ENCODE measurements at places on chromosomes 2 and 18.
A peak's percentile ranks its signal among the peaks of the same experiment; 100 is the strongest.

DNA sequence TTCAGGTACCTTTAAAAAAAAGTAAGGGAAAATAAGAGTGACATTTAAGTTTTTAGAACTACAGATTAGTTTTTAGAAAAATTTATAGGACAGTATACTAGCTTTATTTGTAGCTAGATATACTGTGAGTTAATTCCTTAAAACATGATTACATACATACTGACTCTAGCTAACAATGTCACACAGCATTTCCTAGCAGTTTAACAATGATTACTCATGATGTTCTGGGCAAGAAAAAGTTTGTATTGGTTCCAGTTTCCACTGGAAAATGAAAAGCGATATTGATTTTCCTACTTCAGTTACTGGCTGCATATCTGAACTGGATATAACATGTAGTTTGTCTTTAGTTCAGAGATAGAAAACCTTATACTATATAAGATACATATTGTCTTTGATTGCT is 19.4 kb downstream of the SLC39A6 start:
- no peak for DNase-seq

GRCh38 chr2:1730015-1730927 is 14.0 kb downstream of the PXDN start:
- peak; percentile 94 for DNase-seq

- no peak for DNase-seq
These were observed 1.5 kb downstream of the RPRM start for GRCh38 chr2:153476816-153477635.

- no peak for DNase-seq
These were observed 11.2 kb upstream of the PROM2 start for GRCh38 chr2:95262896-95263542.

GRCh38 chr2:231410293-231411004 is 14.9 kb downstream of the B3GNT7 start:
- DNase-seq = no peak
